T-helper 2 cell treated with Interferon-gamma antibody and Interleukin-4, amounts not matched to agents 100 ng/mL and 5 ng/mL, for 36 hours (primary cell): ENCODE measurements at places on chromosomes 6 and 20. TPM values are rescaled to one million over a fixed set of nuclear protein-coding genes. Genes with fewer than 3 reads are reported as not detected.

Gene ASIP
- total RNA-seq: not detected in 2 replicates

Gene SALL4
- total RNA-seq: 0.09 TPM in 1 of 2 replicates, not detected in the other

Gene TGIF2
- total RNA-seq: 30.5 and 33.0 TPM in 2 replicates

Gene VARS2
- 40.4 and 42.1 TPM in 2 replicates for total RNA-seq

Gene FAM209A
- 1.5 and 1.6 TPM in 2 replicates for total RNA-seq
